ENCODE measurements at places on chromosomes 4 and X.

DNA sequence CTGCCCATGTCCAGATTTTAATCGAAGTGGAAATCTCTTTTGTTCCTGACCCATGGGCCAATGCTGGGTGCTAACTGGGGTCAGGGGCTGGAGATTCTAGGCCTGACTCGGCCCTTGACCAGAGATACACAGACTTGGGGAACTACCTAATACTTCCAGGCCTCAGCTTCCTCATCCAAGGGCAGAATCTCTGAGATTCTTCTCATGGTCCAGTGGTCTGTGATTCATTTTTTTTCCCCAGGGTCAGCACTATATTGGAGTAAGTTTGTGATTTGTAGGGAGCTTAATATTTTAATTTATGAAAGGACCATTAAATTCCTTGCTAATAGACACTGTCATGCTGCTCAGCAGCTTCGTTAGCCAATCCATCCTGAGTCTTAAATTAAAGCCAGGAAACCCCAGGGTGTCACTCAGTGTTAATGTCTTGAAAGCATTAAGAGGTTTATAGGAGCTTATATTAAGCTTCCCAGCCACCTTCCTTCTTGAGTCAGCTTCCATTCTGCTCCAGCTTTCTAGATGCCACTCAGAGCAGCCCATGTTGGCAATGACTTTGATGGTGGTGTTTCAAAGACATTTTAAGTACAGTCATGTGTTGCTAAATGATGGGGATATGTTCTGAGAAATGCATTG lies 27.0 kb upstream of the PROM1 start:
- no peak for DNase-seq

DNA sequence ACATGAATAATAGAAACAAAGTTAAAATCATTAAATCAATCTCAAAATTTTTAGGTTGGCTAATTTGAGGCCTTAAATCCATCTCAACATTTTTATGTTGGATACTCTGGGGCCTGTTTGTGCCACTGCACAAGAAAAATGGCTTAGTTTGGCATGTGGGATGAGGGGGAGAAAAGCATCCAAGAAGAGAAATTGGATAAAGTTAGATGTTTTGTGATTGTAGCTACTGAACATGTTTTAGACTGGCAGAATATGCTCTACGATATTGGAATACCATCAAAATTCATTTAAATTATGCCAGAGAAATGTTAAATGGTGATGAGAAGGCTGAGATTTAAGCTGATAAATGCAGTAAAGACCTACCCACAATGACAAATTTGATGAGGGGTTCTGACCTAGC lies 376.9 kb downstream of the CXXC4 start:
- no peak for DNase-seq

- no peak for DNase-seq
Observed at GRCh38 chr4:128386761-128387599, 99.4 kb upstream of the PGRMC2 start.

DNA sequence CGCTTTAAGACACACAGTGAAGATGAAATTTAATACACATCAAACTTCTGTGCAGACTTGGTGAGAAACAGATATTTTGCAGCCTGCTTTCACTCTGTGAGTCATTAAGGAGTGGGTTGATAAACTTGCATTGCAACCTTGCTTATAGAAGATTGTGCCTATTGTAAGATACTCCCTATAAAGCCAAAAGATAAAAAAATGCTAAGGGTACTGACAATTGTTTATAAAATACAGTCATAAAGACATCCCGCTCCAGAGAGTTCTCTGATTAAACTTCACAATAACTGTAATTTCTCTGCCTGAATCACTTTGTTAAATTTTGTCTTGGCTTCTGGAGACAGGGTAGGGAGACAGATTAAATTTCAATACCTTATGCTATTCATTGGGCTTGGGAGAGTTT lies 49.1 kb downstream of the GALNT7 start:
- no peak for DNase-seq

DNA sequence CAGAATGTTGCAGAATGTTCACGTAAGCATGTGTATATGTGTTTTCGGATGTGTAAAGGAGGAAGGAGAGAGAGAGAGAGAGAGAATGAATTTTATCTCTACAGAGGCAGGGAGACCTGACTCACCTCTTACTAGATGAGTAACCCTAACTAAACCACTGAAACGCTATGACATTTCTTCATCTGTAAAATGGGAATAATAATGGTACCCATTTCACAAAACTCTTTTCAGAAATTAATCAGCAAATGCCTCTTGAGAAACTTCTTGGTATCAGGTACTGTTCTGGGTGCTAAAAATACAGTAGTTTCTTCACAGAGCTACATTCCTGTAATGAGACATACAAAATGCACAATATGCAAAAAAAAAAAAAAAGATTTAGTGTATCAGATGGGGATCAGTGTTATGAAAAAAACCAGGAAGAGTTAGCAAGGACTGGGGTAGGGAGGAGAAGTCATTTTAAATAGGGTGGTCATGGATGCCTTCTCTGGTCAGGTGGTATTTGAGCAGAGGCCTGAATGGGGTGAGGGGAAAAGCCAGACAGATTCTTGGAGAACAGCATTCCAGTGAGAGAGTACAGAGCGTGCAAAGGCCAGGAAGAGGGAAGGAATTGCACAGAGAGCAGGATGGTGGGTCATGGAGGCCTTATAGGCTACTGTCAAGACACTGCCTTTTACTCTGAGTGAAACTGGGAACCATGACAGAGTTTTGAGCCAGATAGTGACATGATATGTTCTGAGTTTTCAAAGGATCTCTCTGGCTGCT lies 84.9 kb upstream of the SPANXB1 start:
- no peak for DNase-seq

DNA sequence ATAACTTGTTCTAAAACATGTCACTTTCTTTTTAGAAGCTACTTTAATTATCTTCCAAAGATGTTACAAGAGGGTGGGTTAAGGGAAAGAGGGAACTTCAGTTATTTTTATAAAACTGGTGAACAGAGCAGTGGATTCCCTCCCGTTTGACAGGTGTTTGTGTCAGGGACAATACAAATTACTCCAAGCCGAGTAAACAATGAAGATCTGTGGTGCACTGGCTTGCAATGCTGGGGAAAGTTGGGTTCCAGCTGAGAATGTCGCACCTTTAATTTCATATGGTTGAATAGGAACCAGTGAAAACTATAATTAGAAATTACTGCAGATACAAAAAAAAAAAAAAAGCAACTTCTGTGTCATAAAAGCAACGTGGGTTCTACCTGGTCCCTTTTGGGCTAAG lies 98.6 kb upstream of the TTC29 start:
- DNase-seq = no peak

GRCh38 chr4:38230121-38230801 lies 270.1 kb downstream of the PTTG2 start:
- DNase-seq = no peak

GRCh38 chrX:153882557-153882956 lies 3.4 kb downstream of the L1CAM start:
- peak; percentile 5 for DNase-seq

- DNase-seq = no peak
Observed at GRCh38 chr4:77582156-77582555, 23.5 kb upstream of the CXCL13 start.

GRCh38 chrX:147550217-147550616 lies 361.5 kb upstream of the FMR1 start:
- peak; percentile 1 for DNase-seq

DNA sequence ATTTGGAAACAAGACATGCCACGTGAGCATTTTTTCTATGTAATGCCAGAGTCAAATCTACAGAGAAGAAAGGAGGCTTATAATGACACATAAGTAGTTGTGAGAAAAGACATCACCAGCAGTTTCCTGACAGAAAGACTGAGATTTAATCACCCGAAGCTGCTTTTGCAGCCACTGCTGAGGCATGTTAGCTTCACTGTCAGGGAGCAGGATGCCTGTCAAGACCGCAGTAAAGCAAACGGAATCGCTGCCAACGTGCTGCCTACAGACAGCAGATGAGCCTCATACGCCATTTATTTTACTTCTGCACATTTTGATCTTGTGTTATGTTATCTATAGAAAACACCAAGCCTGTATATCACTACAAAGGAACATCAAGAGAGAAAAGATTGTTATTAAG lies 68.7 kb upstream of the NDST3 start:
- DNase-seq = no peak
